Stimulated activated CD8-positive, alpha-beta memory T cell treated with anti-CD3 and anti-CD28 coated beads, Interleukin-4, amount 100 ng/mL, for 4 hours (primary cell): ENCODE measurements at places on chromosomes 11 and 22.

DNA sequence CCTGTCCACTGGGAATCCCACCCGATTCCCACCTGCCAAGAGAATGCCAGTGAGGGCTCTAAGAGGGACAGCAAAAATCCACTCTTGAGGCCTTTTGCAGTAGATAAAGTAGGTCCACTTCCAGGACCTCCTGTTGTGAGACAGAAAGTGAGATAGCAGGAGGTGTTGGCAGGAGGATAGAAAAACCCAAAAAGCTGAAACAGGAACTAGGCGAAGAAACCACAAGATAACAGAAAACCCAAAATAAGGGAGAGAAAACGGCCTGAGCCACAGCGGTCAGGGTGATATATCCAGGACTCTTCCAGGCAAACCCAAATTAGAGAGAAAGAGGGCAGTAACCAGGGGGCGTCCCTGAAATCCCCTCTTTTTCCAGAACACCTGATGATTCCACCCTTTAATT is 79.7 kb upstream of the LINC01488 start:
- no peak for DNase-seq

DNA sequence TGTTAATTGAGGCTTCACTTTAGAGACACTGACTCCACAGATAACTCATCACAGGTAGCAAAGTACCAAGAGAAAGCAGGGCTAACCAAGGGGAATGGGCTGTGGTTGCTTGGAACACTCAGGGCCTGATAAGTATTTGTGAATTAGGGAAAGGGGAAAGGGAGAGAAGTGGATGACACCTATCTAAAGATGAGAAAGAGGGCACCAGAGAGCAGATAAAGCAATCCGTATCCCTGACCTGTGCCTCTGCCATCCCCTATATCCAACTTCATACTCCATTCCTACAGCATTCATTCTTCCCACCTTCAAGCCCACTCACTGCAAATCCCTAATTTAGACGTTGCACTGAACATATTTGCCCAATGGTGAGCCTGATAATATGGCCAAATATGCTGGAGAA is 43.0 kb upstream of the API5 start:
- no peak for DNase-seq

- no peak for DNase-seq
Observed at GRCh38 chr11:131924001-131924400, 553.6 kb downstream of the NTM start.

- no peak for DNase-seq
Observed at GRCh38 chr22:28815111-28815510, 14.7 kb upstream of the XBP1 start.

DNA sequence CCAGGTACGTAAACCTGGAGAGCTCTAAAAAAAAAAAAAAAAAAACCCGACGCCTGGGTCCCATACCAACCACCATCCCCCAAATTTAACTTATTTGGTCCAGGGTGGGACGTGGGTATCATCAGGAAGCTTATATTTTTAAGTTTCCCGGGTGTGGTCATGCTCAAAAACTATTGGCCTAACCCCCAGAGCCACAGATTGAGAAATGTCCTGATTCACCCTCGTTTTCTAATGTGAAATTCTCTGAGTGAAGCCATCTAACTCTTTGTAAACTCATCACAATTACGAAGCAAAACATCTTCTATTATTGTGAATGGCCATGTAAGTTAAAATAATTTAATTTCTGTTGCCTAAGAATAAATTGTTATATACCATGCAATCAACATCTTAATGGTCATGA is 29.6 kb downstream of the PAK1 start:
- no peak for DNase-seq

GRCh38 chr22:47023871-47024270 is 261.4 kb downstream of the TBC1D22A start:
- DNase-seq, result no peak

GRCh38 chr11:12276356-12276755 is 101.0 kb upstream of the PARVA start:
- no peak for DNase-seq

- no peak for DNase-seq
Observed at GRCh38 chr11:68545796-68546195, 85.2 kb downstream of the PPP6R3 start.

DNA sequence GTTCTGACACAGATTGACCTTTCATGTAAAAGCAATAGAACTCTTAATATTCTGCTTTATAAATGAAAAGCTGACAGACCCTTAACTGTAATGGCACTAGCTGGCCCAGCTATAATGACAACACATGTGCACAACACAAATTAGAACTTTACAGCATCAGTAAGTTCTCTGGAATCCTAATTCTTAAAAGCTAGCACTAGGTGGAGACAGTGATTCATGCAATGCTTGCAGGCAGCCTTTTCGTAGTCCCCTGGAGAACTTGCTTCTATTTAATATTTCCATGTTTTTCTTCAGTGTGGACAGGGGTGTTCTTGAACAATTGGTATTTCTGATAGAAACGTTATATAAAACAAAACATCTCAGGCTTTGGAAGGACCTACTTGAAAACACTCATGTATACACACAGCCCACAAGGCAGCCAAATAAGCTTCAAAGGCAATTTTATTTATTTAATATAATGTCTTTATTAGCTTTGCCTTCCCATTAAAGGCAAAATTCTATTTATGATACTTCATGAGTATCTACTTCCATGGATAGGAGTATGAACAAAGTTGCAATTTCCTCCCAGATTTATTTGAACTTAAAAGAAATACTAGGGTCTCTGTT is 374.3 kb upstream of the MPPED2 start:
- DNase-seq, result no peak

GRCh38 chr11:20031155-20032001 is 128.9 kb downstream of the DBX1 start:
- DNase-seq, result no peak

GRCh38 chr11:73286240-73286810 is 14.2 kb downstream of the P2RY6 start:
- DNase-seq, result no peak

GRCh38 chr11:2221591-2221990 is 48.8 kb downstream of the ASCL2 start:
- no peak for DNase-seq

- DNase-seq, result no peak
Observed at GRCh38 chr11:2270322-2271076, at the start of gene ASCL2. Gene ASCL2, minus strand, starts transcription at chr11:2270588. Its CDS starts 256 bp downstream, at chr11:2270332.

DNA sequence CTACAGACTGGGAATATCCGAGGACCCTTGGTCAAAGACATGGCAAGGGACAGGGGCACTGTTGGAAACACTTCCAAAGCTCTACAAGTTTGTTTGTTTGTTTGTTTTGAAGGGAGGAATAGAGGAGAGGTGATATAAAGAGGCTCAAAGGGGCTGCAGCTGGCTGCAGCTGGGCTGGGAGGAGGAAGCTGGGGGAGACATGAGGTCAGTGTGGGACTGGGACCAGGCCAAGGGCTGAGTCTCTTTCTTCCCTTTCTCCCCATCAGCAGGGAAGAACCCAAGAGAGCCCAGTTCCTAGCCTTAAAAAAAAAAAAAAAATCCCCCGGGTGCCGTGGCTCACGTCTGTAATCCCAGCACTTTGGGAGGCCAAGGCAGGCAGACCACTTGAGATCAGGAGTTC is 5.0 kb downstream of the RHOG start:
- DNase-seq, result no peak

DNA sequence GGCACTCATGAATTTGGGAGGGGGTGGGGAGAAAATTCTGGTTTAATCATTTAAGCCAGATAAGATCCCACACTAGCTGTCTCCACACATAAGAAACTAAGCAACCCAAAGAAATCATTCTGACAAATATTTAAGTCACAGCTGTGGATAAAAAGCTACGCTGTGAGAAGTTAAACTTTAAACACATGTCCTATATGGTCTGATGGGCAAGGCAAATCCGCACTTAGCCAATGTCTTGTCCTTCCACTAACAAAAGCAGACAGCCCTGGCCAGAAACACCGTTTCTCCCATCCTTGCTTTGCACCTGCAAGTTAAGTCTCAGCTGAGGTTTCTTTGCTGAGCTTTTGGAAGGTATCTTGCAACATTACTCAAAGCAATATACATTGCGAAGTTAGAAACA is 68.0 kb downstream of the ETS1 start:
- DNase-seq, result no peak

DNA sequence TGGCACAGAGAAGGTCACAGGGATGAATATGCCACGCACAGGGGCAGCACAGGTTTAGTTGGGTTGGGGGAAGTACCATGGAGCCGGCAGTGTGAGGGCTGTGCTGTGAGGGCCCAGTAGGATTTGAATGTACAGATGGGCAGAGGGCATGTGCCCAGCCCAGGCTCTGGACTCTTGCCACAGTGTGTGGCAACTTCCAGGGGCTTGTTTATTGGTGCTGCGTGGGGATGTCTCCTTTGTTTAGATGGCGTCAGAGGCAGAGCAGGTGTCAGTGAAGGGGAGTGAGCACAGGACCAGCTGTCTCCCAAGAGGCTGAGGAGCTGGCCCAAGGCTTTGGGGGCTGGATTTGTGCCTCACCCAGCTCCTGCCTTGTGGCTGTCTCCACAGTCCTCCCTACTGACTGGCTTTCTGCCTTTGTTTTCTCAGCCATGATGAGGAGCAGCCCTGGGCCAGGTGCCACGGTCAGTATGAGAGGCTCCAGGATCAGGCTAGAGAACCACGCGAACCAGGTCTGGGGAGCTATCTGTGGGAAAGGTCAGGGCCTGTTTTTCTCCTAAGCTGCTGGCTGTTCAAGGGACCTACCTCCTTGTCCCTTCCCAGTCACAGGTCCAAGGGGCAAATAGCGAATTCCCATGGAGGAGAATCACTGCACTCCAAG is 21.9 kb downstream of the SUN2 start:
- DNase-seq, result no peak

- no peak for DNase-seq
Observed at GRCh38 chr11:62466444-62466843, 47.6 kb downstream of the SCGB1A1 start.

DNA sequence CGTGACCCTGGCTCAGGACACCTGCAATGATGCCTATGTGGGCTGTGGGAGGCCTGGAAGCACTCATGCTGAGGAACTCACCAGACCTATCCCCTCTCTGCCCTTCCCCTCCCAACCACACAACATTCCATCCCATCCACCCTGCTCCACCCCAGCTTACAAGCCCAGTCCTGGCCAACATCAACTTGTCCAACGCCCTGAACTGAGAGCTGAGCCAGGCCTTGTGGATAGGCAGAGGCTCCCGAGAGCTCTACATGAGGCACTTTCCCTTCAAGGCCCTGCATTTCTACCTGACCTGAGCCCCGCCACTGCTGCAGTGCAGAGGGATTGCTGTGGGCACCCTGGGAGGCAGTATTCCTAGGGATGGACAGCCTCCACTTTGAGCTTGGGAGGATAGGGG is 112.4 kb downstream of the PDE2A start:
- no peak for DNase-seq

DNA sequence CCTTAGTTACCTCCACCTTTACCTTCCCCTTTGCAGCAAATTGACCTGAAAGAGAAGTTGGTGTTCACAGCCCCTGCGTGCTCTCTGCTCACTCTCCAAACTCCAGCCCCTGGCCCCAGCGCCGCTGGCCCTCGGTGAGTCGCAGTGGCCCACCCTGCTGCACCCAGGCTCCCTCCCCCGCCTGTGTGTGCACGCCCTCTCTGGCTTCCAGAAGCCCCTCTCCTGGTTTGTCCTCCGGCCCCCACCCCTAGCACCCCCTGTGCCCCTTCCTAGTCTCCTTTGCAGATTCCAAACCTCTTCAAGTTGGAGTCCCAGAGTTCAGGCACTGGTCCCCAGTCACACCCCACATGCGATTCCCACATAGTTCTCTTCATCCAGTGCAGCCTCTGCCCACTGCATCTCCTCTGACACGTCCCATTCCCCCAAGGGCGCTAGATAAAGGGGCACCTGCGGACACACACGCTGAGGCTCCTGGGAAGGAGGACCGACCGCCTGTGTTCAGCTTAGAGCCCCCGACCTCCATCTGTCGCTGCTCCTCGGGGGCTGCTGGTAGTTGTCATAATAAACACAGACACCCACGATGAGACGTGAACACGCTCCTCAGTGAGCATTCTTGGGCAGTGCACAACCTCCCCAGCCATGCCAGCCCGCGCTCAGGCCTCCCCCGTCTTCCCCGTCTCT is 1.5 kb upstream of the PHRF1 start:
- DNase-seq, result no peak

DNA sequence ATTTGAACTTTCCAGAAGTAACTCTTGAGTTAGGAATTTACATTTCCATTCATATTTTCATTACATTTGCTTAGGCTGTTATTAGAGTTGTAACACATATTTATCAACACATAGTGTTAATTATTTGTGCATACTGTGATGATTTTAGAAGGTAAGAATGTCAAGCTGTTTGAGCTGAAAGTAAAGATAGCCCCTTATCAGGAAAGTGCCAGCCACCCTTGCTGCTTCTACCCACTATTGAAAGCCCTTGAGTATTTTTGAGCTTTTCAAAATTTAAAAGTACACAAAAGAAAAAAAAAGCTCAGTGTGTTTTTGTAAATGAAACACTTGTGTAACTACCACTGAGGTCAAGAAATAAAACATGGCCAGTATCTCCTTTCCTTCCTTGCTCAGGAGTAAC is 8.0 kb downstream of the APLP2 start:
- DNase-seq, result no peak

DNA sequence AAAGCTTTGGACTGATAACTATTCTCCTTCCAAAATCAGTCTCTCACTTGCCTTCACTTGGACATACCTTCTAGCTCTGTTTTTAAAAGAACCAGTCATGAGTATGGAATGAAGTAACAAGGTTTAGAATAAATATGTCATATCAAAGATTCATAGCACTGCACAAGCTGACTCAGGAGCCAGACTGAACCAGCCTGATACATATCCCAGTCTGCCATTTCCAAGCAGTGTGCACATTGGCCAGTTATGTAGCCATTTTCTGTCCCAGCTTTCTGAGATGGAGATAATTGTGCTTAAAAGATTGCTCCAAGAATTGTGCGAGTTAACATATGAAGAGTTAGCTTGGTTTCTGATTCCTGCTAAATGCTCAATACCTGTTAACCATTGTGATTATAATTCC is 311.3 kb downstream of the C11orf87 start:
- DNase-seq, result no peak

DNA sequence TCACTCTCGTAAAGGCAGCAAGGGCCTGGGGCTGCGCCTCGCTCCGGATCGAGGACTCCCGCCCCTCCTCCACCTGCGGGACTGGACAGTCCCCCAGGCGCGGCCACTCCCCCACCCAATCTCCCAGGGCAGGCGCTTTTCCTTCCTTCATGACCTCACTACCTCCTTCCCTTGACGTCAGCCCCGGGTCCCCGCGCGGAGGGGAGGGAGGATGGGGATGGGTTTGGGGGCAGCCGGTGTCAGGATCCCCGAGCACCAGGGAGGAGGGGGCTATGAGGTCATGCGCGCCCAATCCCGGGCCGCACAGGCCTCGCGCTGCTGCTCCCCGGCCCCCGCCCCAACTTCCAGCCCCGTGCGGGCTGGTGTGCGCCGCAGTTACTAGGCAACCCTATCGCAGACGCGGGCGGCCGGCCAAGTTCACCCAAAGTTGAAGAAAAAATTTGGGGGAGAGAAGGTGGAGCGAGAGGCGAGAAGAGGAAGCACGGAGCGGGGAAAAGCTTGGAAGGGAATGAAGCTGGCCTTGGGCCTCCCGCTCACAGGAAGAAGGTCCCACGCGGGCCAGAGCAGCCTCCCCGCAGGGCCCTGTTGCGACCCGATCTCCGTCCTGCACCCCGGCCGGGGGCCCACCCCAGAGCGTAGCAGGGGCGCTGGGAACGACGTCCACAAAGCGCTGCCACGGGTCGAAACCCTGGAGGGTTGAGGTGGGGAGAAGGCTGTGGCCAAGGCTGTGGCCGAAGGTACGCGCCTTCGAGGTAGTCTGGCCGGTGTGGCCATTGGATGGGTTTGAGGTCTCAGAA is 8.3 kb downstream of the WT1 start:
- no peak for DNase-seq

GRCh38 chr11:119236490-119236889 is 30.4 kb downstream of the CBL start:
- no peak for DNase-seq

GRCh38 chr11:61027141-61027840 is 55.8 kb downstream of the CD6 start:
- no peak for DNase-seq

- DNase-seq, result no peak
Observed at GRCh38 chr22:36352803-36353507, 34.8 kb downstream of the MYH9 start.
